ENCODE measurements at places on chromosomes 4 and X. TPM values are rescaled to one million over a fixed set of nuclear protein-coding genes. Genes with fewer than 3 reads are reported as not detected.

Gene GAGE12E
- not detected for total RNA-seq

Gene DLG3
- 15.4 TPM for total RNA-seq

Gene TCP11X2
- not detected for total RNA-seq

Gene GPR50
- total RNA-seq, result not detected

Gene PDLIM3
- total RNA-seq, result 3.0 TPM

Gene NAP1L2
- 0.49 TPM for total RNA-seq

Gene GYPA
- total RNA-seq, result not detected

Gene RPA4
- total RNA-seq, result 0.33 TPM

Gene CLCN5
- total RNA-seq, result 13.5 TPM

Gene PCDH10
- total RNA-seq, result 16.9 TPM

Gene PFKFB1
- total RNA-seq, result 0.09 TPM

Gene FGF13
- 26.5 TPM for total RNA-seq

Gene OTUD5
- total RNA-seq, result 15.5 TPM

Gene SMIM31
- not detected for total RNA-seq

Gene IL2
- not detected for total RNA-seq

Gene OPRPN
- not detected for total RNA-seq

Gene PRDM5
- total RNA-seq, result 18.4 TPM

Gene MAGEB10
- not detected for total RNA-seq

Gene CFAP47
- total RNA-seq, result not detected

Gene FAM9B
- total RNA-seq, result not detected

Gene ASB11
- not detected for total RNA-seq

Gene TCEANC
- 3.9 TPM for total RNA-seq

Gene UGT2B11
- total RNA-seq, result not detected

Gene AIFM1
- total RNA-seq, result 18.1 TPM

Gene CXorf38
- 10.0 TPM for total RNA-seq

Gene NEK1
- 19.9 TPM for total RNA-seq

Gene ANXA3
- total RNA-seq, result 31.2 TPM

Gene GLOD5
- total RNA-seq, result not detected

Gene PDK3
- total RNA-seq, result 2.9 TPM

Gene GUCY1B1
- total RNA-seq, result 7.0 TPM

Gene ADH1A
- 0.27 TPM for total RNA-seq

Gene LGI2
- total RNA-seq, result 0.54 TPM

Gene POU4F2
- not detected for total RNA-seq

Gene PALLD
- 15.5 TPM for total RNA-seq

Gene NDST4
- not detected for total RNA-seq

Gene DCUN1D4
- 62.6 TPM for total RNA-seq

Gene ETDB
- not detected for total RNA-seq

Gene NLGN3
- 1.5 TPM for total RNA-seq

Gene PNPLA4
- total RNA-seq, result 1.5 TPM

Gene STK32B
- total RNA-seq, result 5.3 TPM

Gene SLC38A5
- 10.2 TPM for total RNA-seq

Gene TNIP3
- 0.72 TPM for total RNA-seq

Gene CCDC110
- 4.2 TPM for total RNA-seq

Gene AR
- total RNA-seq, result 6.3 TPM

Gene PSAPL1
- total RNA-seq, result not detected

Gene PHEX
- total RNA-seq, result 5.6 TPM

Gene COL4A5
- total RNA-seq, result 23.2 TPM

Gene CCDC120
- 1.2 TPM for total RNA-seq

Gene MAPK10
- total RNA-seq, result 69.6 TPM

Gene ZIC3
- not detected for total RNA-seq

Gene DDIT4L
- total RNA-seq, result 17.7 TPM
